ENCODE measurements at places on chromosomes 6 and 20. TPM values are rescaled to one million over a fixed set of nuclear protein-coding genes. Genes with fewer than 3 reads are reported as not detected.

- peaks cover 13% of the 10 kb centered on the region for H3K4me1 ChIP-seq
- H3K27me3 ChIP-seq = no peaks in the 10 kb centered on the region
- no peak overlapping the region for H3K27ac ChIP-seq
- no peak overlapping the region for H3K4me3 ChIP-seq
- no peak for DNase-seq
Observed at GRCh38 chr20:53321596-53321995, 272.0 kb downstream of the ZNF217 start.

- H3K27ac ChIP-seq = peak overlapping the region; percentile 91
- no peaks in the 10 kb centered on the region for H3K27me3 ChIP-seq
- DNase-seq = peak; percentile 67
- no peaks in the 10 kb centered on the region for H3K36me3 ChIP-seq
Observed at GRCh38 chr20:53592992-53593465, 610 bp downstream of the ZNF217 start.

Gene NKAIN4
- 9.7 TPM for total RNA-seq

Gene PPP1R14C
- total RNA-seq = 0.26 TPM

- H3K27me3 ChIP-seq = no peaks in the 10 kb centered on the region
- DNase-seq = no peak
- no peak overlapping the region for H3K4me3 ChIP-seq
Observed at GRCh38 chr20:21145424-21145823, 19.5 kb downstream of the KIZ start.

- H3K4me3 ChIP-seq = no peak overlapping the region
- H3K27me3 ChIP-seq = no peaks in the 10 kb centered on the region
Observed at GRCh38 chr6:37218061-37218460, 39.5 kb upstream of the TBC1D22B start.

Gene GRIK2
- 1.5 TPM for total RNA-seq

Gene RHAG
- total RNA-seq = not detected

DNA sequence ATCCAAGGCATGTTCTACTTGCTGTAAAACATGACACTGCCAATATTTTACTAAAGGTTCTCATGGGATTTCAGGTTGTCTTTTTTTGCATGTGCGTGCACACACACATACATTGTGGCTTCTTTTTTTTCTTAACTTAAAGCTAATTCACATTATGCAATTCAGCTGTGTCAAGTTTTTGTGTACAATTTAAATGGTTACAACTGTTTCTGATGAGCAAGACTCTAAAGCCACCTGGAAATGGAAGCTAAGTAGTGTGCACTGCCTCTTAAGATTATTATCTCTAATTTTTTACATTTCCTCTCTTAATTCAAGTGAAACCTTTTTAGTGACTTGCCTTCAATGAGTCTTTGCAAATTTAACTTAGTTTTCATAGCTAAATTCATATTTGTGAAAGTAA, 75.3 kb downstream of the TULP4 start:
- no peak for DNase-seq
- no peaks in the 10 kb centered on the region for H3K27me3 ChIP-seq
- no peaks in the 10 kb centered on the region for H3K4me1 ChIP-seq
- H3K36me3 ChIP-seq = no peaks in the 10 kb centered on the region
- H3K27ac ChIP-seq = no peak overlapping the region

Gene TTK
- 139 TPM for total RNA-seq

DNA sequence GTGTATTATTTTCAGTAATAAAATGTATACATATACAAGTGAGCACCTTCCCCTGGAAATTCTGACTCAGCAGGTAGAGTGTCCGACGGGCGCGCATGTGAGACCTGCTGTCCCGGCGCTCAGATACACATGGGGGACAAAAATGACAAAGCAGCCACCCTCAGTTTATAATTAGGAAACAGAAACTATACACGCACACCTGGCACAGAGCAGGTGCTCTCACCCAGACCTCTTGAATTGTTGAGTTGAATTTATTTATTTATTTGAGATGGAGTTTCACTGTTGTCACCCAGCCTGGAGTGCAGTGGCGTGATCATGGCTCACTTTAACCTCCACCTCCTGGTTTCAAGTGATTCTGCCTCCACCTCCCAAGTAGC, 180.4 kb downstream of the ZDHHC14 start:
- no peaks in the 10 kb centered on the region for H3K27me3 ChIP-seq
- DNase-seq = no peak
- H3K27ac ChIP-seq = no peak overlapping the region
- H3K36me3 ChIP-seq = no peaks in the 10 kb centered on the region
- H3K4me3 ChIP-seq = no peak overlapping the region

DNA sequence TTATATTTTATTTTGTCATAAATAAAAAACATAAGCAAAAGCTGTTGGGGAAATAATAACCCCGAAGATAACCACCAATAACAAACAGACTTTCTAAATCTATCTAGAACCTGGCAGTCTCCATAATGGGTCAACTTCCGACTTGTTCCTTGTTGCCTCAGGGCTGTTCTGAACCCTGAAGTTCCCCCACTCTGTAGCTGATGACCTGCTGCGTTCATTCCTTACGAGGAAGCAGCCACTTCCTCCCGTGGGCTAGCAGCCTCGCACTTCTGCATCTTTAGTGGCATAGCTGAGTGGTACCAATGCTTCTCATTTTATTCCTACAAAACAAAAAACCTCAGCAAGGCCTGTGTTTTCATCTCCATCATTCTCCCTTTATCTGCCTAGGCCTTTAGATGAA, 103.0 kb downstream of the PLEKHG1 start:
- no peak overlapping the region for H3K4me3 ChIP-seq
- H3K27ac ChIP-seq = no peak overlapping the region
- DNase-seq = no peak

DNA sequence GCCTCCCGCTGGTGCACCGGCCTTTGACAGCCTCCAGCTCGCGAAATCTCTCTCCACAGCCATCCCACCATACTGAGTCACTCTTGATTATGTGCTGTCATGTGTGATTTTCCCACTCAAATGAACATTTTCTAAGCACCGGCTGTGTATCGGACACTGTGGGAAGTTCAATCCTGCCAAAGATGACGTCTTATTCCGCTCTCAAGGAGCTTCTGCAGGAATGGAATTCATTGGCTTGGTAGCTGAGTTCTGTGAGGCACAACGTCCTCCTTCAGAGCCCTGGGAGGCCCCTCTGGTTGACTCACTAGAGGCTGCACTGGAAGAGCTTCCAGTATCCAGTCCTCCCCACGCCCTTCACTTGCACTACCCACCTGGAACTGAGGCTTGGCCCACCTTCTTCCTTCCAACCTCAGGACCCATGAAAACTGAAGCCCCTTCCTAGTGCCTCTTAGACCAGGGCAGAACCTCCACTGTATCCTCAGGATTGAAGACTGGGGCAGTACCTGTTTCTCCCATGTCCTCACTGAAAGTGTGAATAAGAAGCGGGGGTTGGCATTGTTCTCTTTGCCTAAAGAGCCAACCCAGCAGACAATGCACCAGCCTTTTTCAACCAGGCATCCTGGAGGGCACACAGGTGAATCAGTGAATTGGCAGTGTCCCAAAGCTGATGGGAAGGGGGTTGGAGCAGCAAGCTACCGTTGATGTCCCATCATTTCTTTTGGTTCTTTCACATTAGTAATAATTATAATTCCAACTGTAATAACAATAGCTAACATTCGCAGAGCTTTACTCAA, 1.7 kb downstream of the UNC5CL start:
- no peak for DNase-seq
- H3K4me1 ChIP-seq = peaks cover 4% of the 10 kb centered on the region
- no peak overlapping the region for H3K4me3 ChIP-seq

GRCh38 chr6:41733707-41734665, 1.4 kb downstream of the TFEB start:
- H3K27me3 ChIP-seq = peaks cover 34% of the 10 kb centered on the region
- peak overlapping the region; percentile 77 for H3K4me3 ChIP-seq
- no peak overlapping the region for H3K27ac ChIP-seq
- H3K36me3 ChIP-seq = no peaks in the 10 kb centered on the region
- peak; percentile 87 for DNase-seq
- peaks cover 25% of the 10 kb centered on the region for H3K4me1 ChIP-seq

DNA sequence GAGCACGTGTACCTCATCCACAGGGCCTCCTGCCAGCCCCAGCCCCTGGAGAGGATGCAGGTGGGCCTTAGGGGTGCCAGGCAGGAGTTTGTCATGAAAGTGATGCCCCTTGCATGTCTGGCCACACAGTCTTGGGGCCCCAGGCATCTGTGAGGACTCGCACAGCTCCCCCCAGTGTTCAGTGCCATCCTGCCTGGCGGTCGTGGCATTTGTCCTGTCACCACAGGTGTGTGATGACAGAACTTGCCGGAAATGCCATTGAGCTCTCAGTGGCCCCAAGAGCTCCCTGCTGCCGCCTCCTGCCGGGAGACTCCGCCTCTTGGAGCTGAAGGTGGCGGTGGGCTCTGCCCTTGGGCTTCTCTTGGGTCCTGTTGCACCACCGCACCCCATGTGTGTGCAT, 30.6 kb upstream of the ADRM1 start:
- no peaks in the 10 kb centered on the region for H3K36me3 ChIP-seq
- H3K4me3 ChIP-seq = no peak overlapping the region
- no peak overlapping the region for H3K27ac ChIP-seq
- no peaks in the 10 kb centered on the region for H3K27me3 ChIP-seq
- DNase-seq = peak; percentile 10

Gene GLP1R
- 1.3 TPM for total RNA-seq

Gene SCRT2
- not detected for total RNA-seq

GRCh38 chr6:168597471-168597875, 156.5 kb downstream of the SMOC2 start:
- no peaks in the 10 kb centered on the region for H3K36me3 ChIP-seq
- no peak for DNase-seq
- no peaks in the 10 kb centered on the region for H3K4me1 ChIP-seq
- H3K27ac ChIP-seq = no peak overlapping the region

DNA sequence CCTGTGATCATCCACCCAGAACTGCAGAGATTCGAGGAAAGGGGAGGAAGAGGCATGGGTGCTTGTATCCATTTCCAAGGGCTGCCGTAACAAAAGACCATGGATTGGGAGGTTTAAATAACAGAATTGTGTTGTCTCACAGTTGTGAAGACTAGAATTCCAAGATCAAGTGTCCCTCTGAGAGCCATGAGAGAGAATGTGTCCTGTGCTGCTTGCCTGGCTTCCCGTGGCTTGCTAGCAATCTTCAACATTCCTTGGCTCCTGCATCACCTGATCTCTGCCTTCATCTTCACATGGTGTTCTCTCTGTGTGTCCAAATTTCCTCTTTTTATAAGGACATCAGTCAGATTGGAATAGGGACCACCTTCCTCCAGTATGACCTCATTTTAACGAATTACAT, 69.8 kb downstream of the CDC40 start:
- H3K4me1 ChIP-seq = no peaks in the 10 kb centered on the region
- no peaks in the 10 kb centered on the region for H3K36me3 ChIP-seq
- no peak overlapping the region for H3K27ac ChIP-seq
- DNase-seq = no peak
- no peak overlapping the region for H3K4me3 ChIP-seq
- no peaks in the 10 kb centered on the region for H3K27me3 ChIP-seq

- no peaks in the 10 kb centered on the region for H3K4me1 ChIP-seq
- no peak overlapping the region for H3K27ac ChIP-seq
- DNase-seq = no peak
- H3K36me3 ChIP-seq = no peaks in the 10 kb centered on the region
- H3K4me3 ChIP-seq = no peak overlapping the region
- peaks cover 37% of the 10 kb centered on the region for H3K27me3 ChIP-seq
Observed at GRCh38 chr6:18391023-18391422, 3.9 kb downstream of the RNF144B start.

Gene RALGAPB
- total RNA-seq = 27.3 TPM

Gene AARS2
- total RNA-seq = 29.3 TPM

- no peaks in the 10 kb centered on the region for H3K4me1 ChIP-seq
- no peak overlapping the region for H3K27ac ChIP-seq
- H3K36me3 ChIP-seq = no peaks in the 10 kb centered on the region
- H3K27me3 ChIP-seq = no peaks in the 10 kb centered on the region
- no peak for DNase-seq
- no peak overlapping the region for H3K4me3 ChIP-seq
Observed at GRCh38 chr20:30281584-30282197, 975.8 kb upstream of the DEFB115 start.

- H3K4me3 ChIP-seq = no peak overlapping the region
- peaks cover 3% of the 10 kb centered on the region for H3K27me3 ChIP-seq
- H3K27ac ChIP-seq = no peak overlapping the region
- no peaks in the 10 kb centered on the region for H3K36me3 ChIP-seq
- H3K4me1 ChIP-seq = no peaks in the 10 kb centered on the region
- no peak for DNase-seq
Observed at GRCh38 chr20:34124469-34125249, 12.6 kb upstream of the EIF2S2 start.

DNA sequence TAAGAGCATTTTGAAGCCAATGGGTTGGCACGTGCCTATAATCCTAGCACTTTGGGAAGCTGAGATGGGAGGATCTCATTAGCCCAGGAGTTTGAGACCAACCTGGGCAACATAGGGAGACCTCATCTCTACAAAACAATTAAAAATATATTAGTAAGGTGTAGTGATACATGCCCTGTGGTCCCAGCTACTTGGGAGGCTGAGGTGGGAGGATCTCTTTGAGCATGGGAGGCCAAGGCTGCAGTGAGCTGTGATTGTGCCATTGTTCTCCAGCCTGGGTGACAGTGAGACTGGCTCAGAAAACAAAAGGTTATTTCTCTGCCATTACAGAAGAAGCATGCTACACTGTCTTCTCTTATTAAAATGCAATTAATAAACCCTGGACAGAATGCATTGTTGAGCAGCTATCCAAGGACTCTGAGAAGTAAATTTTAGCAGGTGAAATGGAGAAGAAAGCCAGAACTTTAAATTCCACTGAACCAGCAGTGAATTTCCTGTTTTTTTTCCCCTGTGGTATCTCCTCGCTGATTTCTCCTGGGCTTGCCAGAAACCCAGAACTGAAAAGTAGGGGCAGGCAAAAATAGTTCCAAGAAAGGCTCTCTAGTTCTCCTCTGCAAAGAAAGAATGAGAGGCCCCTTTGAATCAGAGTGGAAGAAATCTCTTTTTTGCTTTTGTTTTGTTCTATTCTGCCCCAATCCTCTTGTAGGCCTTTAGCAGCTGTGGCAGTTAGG, 8.4 kb downstream of the AMD1 start:
- H3K36me3 ChIP-seq = no peaks in the 10 kb centered on the region
- no peak overlapping the region for H3K4me3 ChIP-seq
- no peak for DNase-seq
- H3K27me3 ChIP-seq = no peaks in the 10 kb centered on the region

DNA sequence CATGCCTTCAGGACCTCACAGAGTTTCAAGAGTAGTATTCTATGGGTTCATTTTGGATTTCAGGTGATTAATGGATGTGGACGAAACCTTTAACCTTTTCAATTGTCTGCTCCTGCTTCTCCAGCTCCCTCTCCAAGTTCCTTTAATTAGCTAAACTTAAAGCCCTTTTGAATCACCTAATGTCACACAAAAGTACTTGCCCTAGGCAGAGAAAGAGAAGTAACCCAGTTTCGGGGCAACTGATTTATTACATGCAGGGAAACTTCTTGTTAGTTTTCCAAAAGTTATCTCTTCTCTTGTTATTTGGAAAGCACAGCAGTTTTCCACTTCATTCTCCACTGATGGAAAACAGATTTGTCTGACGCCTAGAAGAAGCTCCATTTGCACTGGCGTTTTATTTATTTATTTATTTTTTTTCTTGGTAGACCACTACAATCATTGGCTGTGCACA, 407.7 kb upstream of the JARID2 start:
- no peaks in the 10 kb centered on the region for H3K36me3 ChIP-seq
- DNase-seq = peak; percentile 55
- peaks cover 42% of the 10 kb centered on the region for H3K4me1 ChIP-seq
- peak overlapping the region; percentile 13 for H3K27ac ChIP-seq
- no peaks in the 10 kb centered on the region for H3K27me3 ChIP-seq

All from neural progenitor cell (in vitro differentiated cells).